Left renal pelvis (tissue), 4 donors: ENCODE measurements at places on chromosomes 5 and 9. TPM values are rescaled to one million over a fixed set of nuclear protein-coding genes. Genes with fewer than 3 reads are reported as not detected.
A peak's percentile ranks its signal among the peaks of the same experiment; 100 is the strongest.

GRCh38 chr5:89187268-89187667 lies 304.3 kb upstream of the MEF2C start:
- DNase-seq = no peak

GRCh38 chr5:131321066-131321465 lies 57.2 kb downstream of the CDC42SE2 start:
- no peak for DNase-seq

Gene CD274
- 1.4 TPM for polyA plus RNA-seq

DNA sequence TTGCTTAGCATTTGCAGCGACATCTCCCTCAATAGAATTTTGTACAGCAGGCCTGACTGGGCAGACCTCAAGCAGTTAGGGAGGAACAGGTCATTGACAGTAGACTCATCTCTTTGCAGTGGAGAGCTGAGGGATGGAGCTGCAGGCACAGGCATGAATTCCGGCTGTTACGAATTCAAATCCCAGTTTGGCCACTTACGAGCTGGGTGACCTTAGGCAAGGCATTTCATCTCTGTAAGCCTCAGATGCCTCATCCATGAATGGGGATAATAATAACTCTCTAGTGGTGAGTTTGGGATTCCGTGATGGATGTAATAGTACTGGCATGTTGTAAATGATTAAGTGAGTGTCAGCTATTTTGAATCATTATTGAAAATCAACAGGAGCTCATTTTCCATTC lies 195.3 kb downstream of the SEMA6A start:
- DNase-seq = no peak

Gene PDLIM7
- polyA plus RNA-seq = 145 TPM

- no peak for DNase-seq
Measured at GRCh38 chr9:86626802-86627201, 272.6 kb upstream of the TUT7 start.

DNA sequence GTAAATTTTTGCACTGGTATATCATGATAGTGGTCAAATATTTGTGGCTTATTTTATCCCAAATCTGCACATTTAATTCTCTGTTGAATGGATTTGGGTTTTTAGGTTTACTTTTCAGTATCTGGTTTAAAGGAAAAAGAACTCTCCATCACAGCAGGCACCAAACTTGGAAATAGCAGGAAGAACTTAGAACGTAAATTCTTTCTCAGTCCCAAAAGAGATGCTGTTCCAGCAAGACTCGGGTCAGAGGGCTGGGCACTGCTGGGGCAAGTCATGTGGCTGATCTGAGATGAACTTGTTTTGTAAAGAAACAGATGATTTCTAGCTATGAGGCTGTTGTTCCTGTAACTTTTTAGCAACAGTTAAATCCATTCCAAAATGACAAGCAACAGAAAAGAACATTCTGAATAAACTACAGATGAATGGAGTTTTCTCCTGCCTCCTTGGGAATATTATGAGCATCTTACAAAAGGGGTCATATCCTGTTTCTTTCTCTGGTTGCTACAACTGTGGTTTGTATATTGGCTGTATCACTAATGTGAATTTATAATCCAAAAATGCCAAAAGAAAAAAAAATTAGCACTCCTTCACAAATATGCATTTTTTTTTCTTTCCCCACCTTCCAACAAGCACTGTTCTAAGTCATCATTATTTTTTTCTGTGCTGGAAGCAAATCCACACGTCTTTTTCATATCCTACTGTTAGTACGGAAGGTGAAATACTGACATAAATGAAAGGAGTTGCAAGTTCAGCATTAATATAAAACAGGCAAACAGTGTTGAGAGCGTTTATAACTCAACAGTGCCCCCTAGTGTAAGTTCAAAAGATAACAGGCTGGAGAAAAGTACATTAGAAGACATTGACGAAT lies 31.1 kb downstream of the OR2K2 start:
- DNase-seq = peak; percentile 59

DNA sequence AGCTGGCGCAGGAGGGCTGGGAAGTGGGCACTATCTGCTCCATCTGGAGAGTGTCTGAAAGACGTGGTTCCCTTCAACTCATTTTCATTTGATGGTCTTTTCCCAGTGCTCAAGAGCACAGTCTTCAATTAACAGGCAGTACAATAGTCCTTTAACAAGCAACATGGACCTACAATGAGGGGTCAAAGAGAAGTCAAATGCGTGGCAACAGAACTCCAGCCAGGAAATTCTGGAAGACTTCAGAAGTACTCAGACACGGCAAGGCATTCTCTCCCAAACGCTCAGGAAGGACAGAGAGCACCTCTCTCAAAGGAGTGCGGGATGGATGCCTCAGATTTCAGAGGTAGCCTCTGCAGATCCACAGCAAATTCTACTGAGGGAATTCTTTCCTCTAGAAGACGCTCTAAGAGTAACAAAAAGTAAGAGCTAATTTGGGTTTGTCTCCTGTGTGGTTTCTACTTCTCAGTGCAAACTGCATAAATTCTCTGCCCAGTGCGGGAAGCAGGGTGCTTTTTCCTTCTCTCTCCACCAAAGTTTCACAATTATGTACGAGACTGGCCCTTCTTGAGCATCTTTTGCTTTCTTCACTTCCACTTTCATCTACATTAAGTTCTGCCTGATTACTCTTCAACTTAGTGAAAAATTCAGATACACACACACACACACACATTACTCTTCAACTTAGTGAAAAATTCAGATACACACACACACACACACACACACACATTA lies 56.4 kb downstream of the LHFPL2 start:
- no peak for DNase-seq

Gene GHR
- 21.1 TPM for polyA plus RNA-seq

DNA sequence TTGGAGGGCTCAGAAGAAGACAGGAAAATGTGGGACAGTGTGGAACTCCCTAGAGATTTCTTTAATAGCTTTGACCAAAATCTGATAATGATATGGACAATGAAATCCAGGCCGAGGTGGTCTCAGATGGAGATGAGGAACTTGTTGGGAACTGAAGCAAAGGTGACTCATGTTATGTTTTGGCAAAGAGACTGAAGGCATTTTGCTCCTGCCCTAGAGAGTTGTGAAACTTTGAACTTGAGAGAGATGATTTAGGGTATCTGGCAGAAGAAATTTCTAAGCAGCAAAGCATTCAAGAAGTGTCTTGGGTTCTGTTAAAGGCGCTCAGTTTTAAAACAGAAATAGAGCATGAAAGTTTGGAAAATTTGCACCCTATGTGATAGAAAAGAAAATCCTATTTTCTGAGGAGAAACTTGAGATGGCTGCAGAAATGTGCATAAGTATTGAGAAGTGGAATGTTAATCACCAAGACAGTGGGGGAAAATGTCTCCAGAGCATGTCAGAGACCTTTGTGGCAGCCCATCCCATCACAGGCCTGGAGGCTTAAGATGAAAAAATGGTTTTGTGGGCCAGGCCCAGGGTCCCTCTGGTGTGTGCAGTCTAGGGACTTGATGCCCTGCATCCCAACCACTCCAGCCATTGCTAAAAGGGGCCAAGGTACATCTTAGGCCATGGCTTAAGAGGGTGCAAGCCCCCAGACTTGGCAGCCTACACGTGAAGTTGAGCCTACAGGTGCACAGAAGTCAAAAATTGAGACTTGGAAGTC lies 463.7 kb upstream of the TLE4 start:
- DNase-seq = no peak

GRCh38 chr5:173538654-173539053 lies 77.8 kb downstream of the BOD1 start:
- no peak for DNase-seq

DNA sequence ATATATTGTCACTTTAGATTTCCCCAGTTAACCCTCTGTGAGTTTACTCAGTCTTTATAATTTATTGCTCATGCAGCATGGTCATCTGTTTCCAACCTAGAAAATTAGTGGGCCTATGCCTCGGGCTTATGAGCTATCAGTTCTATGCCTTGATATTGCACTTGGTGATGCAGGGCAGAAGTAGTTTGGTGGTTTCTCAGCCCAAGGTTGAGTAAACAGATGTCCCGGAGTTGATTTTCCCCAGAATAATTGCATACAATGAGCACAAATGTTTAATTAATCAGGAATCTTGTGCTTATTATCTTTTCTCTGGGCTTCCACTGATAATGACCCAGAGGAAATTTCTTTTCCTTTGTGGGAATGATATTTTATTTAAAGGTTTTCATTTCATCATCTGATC lies 474.0 kb downstream of the CCDC171 start:
- no peak for DNase-seq

GRCh38 chr5:532521-533242 lies 8.4 kb upstream of the SLC9A3 start:
- DNase-seq = no peak

DNA sequence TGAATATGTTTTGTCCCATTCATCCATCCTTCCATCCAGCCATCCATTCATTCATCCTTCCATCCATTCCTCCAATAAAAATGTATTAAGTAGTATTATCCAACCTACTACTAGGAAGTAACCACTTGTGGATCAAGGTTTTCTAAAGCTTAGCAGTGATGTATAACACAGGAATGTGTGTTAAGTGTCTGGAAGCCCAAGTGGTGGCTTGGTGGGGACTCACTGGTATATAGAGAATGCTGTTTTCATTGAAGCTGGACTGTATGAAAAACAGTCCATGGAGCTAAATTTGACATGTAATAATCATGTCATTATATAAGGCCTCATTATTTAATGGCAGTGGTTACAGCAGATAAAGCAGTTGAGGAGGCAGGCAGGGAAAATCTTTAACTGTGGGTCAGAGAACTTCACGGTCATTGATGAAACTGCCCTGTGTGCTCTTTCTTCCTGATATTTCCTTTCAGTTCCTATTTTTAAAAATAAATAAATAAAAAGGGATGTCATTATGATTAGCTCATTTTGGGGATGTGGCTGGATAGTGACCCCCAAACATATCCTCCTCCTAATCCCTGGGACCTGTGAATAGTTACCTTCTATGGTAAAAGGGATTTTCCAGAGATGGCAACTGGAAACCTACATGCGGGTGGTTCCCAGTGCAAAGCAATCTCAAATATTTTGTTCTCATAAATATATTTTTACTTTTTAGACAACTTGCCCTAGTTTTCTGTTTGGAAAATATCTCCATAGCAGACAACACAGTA lies 82.3 kb downstream of the DAPK1 start:
- DNase-seq = no peak

DNA sequence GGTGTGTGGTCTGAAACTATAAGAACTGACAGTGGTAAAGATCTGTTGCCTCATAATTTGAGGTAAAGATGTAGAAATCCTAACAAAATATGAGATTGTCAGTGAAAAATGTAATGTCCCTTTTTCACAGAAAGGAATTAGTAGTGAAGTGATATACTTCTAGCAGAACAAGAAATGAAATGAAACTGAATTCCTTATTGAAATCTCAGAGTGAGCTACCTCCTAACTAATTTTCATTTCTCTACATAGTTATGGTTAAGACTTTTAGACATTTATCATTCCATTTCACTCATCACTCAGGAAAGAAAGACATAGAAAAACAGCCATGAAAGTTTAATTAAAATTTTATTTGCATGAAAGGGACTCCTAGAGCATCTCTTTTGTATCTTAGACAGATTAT lies 48.7 kb downstream of the TMEM174 start:
- DNase-seq = no peak

GRCh38 chr9:36922548-36922947 lies 111.5 kb downstream of the PAX5 start:
- DNase-seq = no peak

Gene GPBP1
- polyA plus RNA-seq = 156 TPM

Gene ZNF300
- polyA plus RNA-seq = 39.9 TPM

DNA sequence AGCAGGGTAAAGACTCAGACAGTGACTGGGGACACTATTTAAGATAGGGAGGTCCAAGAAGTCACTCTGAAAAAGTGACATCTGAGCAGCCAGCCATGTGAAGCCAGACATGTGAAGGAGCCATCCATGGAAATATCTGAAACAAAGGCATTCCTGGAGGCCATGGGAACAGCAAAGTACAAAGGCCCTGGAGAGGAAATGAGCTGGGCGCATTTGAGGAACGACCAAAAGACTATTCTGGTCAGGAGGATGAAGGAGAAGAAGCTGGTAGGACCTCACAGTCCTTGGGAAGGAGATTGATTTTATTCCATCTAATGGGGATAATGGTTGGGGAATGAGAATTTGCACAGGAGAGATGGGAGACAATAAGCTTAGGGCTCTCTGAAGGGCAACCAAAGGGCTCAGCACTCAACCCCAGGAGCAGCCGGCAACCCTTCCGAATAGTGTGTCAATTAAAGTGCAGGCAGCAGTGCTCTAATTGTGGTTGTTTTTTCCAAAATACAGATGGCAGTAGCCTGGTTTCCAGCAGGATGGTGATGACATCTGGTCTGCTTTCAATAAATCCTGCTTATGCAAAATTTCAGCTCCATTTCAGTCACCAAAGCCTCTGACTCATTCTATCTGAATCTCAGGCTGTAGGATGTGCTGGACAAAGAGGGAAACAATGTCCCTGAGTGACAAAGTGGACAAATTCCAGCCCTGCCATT lies 26.7 kb downstream of the FOXI1 start:
- DNase-seq = no peak

- no peak for DNase-seq
Measured at GRCh38 chr5:88820581-88820980, 62.4 kb downstream of the MEF2C start.

Gene CDC25C
- 8.0 TPM for polyA plus RNA-seq

Gene TXNDC8
- polyA plus RNA-seq = not detected
